ENCODE measurements at places on chromosomes 5 and 9.

GRCh38 chr9:128809831-128810230 lies 8.5 kb upstream of the ENDOG start:
- no peak for DNase-seq

- no peak for DNase-seq
Observed at GRCh38 chr5:10552183-10553143, 11.4 kb upstream of the ANKRD33B start.

- DNase-seq: no peak
Observed at GRCh38 chr9:115999498-115999897, 154.1 kb upstream of the PAPPA start.

DNA sequence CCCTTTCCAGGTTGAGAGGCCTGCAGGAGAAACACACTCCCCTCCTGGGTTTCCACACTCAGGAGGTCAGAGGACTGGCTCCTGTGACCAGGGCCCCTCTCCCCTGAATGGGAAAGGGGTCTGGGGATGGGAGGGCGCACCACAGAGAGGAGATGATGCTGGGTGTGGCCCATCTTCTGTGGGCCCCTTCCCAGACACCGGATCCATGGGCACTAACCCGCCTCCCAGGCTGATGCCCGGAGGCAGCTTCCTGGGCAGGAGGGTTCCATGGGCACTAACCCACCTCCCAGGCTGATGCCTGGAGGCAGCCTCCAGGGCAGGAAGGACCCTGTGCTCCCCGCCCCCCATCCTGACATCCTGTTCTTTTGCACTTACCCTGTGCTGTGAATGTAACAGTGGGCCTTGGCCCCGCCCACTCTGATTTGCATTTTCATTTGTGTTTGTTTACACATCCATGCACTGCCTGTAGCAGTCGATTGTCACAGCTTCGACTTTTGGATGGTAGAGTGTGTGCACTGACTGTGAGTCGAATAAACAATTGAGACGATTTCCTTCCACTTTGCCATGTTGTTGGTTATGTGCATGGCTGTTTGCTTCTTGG lies 9.3 kb upstream of the DOLPP1 start:
- DNase-seq: no peak

GRCh38 chr5:10432059-10433008 lies 9.3 kb upstream of the ROPN1L start:
- no peak for DNase-seq

DNA sequence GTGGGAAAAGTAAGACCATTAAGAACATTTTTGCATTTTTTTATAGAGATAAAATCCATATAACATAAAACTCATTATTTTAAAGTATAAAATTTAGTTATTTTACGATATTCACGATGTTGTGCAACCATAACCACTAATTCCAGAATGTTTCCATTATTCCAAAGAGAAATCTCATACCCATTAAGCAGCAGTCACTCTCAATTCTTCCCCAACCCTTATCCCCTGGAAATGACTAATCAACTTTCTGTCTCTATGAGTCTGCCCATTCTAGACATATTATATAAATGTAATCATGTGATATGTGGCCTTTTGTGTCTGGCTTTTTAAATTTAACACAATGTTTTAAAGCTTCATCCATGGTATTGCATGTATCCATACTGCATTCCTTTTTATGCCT lies 115.6 kb upstream of the ADAMTSL1 start:
- no peak for DNase-seq

- no peak for DNase-seq
Observed at GRCh38 chr5:8826508-8826907, 719.4 kb downstream of the SEMA5A start.

DNA sequence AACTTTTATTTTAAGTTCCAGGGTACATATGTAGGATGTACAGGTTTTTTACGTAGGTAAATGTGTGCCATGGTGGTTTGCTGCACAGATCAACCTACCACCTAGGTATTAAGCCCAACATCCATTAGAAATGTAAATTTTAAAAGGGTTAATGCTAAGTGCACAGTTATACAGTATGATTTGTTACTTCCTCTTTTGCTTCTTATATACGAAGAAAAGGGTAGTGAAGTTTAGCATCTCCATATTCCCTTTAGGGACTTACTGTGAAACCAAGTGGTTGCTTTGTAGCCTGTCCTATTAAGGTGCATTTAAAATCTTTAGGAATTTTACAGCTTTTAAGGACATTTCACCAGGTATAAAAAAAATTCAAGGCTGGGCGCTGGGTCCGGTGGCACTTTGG lies 46.4 kb downstream of the RBM27 start:
- DNase-seq: no peak

All from suprapubic skin (tissue), 4 donors.